Mammary microvascular endothelial cell (primary cell): ENCODE measurements at places on chromosomes 5 and 9. TPM values are rescaled to one million over a fixed set of nuclear protein-coding genes. Genes with fewer than 3 reads are reported as not detected.

Gene RXRA
- total RNA-seq, result 20.9 and 22.4 TPM in 2 replicates

Gene LTC4S
- total RNA-seq, result not detected in 2 replicates

Gene FREM1
- under 0.01 TPM in 1 of 2 replicates, not detected in the other for total RNA-seq

Gene C5orf58
- total RNA-seq, result not detected in 2 replicates

Gene SEC24A
- 15.7 and 15.9 TPM in 2 replicates for total RNA-seq

Gene RPS14
- 2,901 and 2,952 TPM in 2 replicates for total RNA-seq

Gene SPRY4
- total RNA-seq, result 55.0 and 55.6 TPM in 2 replicates

Gene LRRC26
- not detected in 2 replicates for total RNA-seq

Gene PCDHGB1
- 0.44 and 0.60 TPM in 2 replicates for total RNA-seq
